ENCODE measurements at places on chromosomes 11 and 22. TPM values are rescaled to one million over a fixed set of nuclear protein-coding genes. Genes with fewer than 3 reads are reported as not detected.

DNA sequence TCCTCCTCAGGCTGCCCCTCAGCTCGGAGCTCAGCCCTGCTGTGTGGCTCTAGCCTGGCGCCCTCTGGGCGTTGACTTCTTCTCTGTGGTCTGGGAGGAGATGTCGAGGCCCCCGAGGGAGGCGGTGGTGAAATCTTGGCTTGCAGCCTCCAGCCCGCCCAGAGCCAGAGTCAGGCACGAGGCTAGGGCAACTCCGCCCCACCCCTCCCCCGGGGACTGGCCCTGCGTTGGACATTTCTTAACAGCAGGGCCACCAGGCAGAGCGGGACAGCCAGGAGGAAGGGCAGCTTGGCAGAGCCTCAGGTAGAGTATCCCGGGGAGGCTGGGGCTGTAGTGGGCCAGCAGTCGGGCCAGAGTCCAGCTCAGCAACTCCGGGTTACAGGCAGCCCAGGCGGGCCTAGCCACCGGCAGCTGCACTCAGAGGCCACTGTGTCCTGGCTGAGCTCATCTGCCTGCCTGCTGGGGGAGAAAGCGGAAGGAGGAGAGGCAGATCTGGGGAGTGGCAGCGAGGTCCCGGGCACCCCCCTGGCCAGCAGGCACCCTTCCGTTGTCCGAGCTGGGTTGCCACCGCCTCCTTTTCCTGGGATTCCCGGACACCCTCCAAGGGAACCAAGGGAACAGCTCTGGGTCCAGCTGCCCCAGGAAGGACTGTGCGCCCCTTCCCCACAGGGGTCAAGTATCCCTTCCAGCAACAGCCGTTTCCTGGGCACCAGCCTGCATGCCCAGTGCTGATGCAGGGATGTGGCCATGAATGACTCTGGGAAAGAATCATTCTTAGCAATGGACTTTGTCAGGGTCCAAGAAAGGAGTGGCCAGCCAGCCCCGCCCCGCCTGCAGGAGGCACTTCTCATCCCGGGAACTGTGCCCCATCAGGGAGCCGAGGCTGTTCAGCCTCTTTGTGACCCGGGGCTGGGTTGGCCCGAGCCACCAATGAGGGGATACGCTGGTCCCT lies at the start of gene ALDH3B1:
Gene ALDH3B1 (plus strand): TSS at position 238 of the 952 bp plus-strand sequence. CDS start 4,971 bp downstream, outside the sequence.
- H3K27ac ChIP-seq = peak within 1 kb of the TSS; percentile 67
- H3K27me3 ChIP-seq = no peaks in the 10 kb centered on the region
- no peak within 1 kb of the TSS for H3K4me3 ChIP-seq
- H3K36me3 ChIP-seq = no peaks in the 10 kb centered on the region
- peak; percentile 98 for DNase-seq
- H3K4me1 ChIP-seq = peaks cover 55% of the 10 kb centered on the region

- H3K4me3 ChIP-seq = no peak overlapping the region
- no peaks in the 10 kb centered on the region for H3K27me3 ChIP-seq
- no peaks in the 10 kb centered on the region for H3K36me3 ChIP-seq
- H3K4me1 ChIP-seq = no peaks in the 10 kb centered on the region
- no peak for DNase-seq
- H3K27ac ChIP-seq = no peak overlapping the region
Observed at GRCh38 chr11:121359591-121359990, 67.0 kb downstream of the SC5D start.

GRCh38 chr11:68498903-68499883 lies 38.6 kb downstream of the PPP6R3 start:
- H3K27me3 ChIP-seq = no peaks in the 10 kb centered on the region

GRCh38 chr11:115324581-115325432 lies 179.4 kb downstream of the CADM1 start:
- DNase-seq = peak; percentile 40
- no peaks in the 10 kb centered on the region for H3K36me3 ChIP-seq

- no peak overlapping the region for H3K27ac ChIP-seq
- DNase-seq = no peak
- no peak overlapping the region for H3K4me3 ChIP-seq
- peaks cover 21% of the 10 kb centered on the region for H3K4me1 ChIP-seq
- no peaks in the 10 kb centered on the region for H3K36me3 ChIP-seq
Observed at GRCh38 chr11:129976328-129976727, 26.3 kb downstream of the PRDM10 start.

DNA sequence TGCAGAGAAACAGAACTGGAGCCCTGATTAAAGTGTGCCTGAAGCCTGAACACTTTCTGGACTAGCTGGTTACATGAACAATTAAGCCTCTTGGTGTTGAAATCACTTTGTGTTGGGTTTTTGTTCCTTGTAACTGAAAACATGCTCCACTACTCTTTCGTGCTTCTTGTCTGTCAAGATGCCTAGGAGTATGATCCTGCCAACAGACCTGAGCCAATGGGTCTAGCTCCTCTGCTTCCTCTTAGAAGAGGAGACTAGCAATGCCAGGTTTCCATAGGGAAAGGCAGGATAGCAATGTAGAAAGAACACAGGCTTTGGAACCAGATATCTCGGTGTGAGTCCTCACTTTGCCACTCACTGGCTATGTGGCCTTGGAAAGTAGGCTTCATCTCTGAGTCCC lies 40.3 kb downstream of the IRAG1 start:
- H3K27ac ChIP-seq = no peak overlapping the region
- no peak overlapping the region for H3K4me3 ChIP-seq
- no peak for DNase-seq
- H3K27me3 ChIP-seq = no peaks in the 10 kb centered on the region

- no peaks in the 10 kb centered on the region for H3K4me1 ChIP-seq
- H3K27me3 ChIP-seq = no peaks in the 10 kb centered on the region
- no peak for DNase-seq
- peaks cover 3% of the 10 kb centered on the region for H3K36me3 ChIP-seq
- H3K4me3 ChIP-seq = no peak overlapping the region
- H3K27ac ChIP-seq = no peak overlapping the region
Observed at GRCh38 chr22:17699696-17700340, 61.3 kb downstream of the BCL2L13 start.

GRCh38 chr11:967995-968751 lies 42.5 kb downstream of the AP2A2 start:
- H3K4me1 ChIP-seq = peaks cover 10% of the 10 kb centered on the region
- H3K36me3 ChIP-seq = peaks cover 20% of the 10 kb centered on the region
- no peaks in the 10 kb centered on the region for H3K27me3 ChIP-seq

DNA sequence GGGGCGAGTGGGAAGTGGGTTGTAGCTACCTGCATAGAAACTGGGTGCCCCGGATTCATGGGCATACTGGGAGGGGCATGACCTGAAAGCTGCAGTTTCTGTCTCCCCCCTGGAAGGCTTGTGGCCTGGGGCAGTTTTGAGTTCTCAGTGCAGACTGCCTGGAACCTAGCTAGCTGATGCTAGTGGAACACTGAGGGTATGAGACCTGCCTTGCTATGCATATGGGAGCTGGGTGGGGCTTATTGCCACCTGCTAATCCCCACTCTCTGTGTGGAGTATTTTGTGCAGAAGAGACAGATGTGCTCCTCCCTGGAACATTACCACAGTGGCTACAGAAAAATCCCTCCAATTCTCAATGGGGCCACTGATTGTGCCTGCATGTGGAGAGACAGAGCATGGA lies 11.7 kb upstream of the OR56B4 start:
- H3K4me1 ChIP-seq = no peaks in the 10 kb centered on the region
- H3K36me3 ChIP-seq = no peaks in the 10 kb centered on the region
- H3K4me3 ChIP-seq = no peak overlapping the region
- DNase-seq = no peak

Gene CSRP3
- not detected for total RNA-seq

Gene GVQW3
- 7.2 TPM for total RNA-seq

Gene RIMBP3C
- total RNA-seq = not detected

Measured in thyroid gland (tissue), 4 donors.